ENCODE measurements at places on chromosomes 11 and 22.
A peak's percentile ranks its signal among the peaks of the same experiment; 100 is the strongest.

DNA sequence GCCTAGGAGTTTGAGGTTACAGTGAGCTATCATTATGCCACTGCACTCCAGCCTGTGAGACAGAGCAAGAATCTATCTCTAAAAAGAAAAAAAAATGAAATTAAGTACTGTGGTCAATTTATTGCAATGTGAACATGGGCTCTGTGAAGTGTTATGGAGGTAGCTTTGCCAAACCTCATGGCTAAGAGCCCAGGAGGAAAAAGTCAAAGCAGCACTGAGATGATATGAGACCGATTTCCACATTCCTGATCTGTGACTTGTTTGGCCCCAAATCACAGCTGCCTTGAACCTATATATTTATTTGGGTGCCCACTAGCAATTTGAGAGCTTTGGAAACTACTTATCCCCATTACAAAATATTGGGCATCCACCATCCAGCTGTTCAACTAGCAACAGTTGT, 29.8 kb upstream of the TMEM135 start:
- no peak for DNase-seq

DNA sequence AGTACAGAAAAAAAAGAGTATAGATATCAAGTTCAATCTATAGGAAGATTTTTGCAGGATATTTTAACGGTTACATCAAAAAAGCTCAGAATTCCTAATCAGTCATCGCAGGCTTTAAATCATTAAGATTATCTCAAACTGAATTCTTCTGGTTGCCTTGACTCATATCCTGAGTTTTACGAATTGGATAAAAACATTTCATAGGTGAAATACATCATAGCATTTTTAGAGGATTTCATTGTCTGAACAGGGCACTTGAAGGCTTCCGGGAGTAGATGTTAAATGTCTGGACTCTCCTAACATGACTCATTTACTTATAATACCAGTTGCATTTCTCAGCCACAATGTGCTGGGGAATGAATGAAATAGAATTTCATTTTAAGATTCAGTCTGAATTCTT, 2216.6 kb upstream of the RAG2 start:
- DNase-seq = no peak

GRCh38 chr11:91825777-91826176, 398.8 kb upstream of the FAT3 start:
- DNase-seq = no peak

GRCh38 chr11:109552376-109552775, 130.4 kb downstream of the C11orf87 start:
- no peak for DNase-seq

DNA sequence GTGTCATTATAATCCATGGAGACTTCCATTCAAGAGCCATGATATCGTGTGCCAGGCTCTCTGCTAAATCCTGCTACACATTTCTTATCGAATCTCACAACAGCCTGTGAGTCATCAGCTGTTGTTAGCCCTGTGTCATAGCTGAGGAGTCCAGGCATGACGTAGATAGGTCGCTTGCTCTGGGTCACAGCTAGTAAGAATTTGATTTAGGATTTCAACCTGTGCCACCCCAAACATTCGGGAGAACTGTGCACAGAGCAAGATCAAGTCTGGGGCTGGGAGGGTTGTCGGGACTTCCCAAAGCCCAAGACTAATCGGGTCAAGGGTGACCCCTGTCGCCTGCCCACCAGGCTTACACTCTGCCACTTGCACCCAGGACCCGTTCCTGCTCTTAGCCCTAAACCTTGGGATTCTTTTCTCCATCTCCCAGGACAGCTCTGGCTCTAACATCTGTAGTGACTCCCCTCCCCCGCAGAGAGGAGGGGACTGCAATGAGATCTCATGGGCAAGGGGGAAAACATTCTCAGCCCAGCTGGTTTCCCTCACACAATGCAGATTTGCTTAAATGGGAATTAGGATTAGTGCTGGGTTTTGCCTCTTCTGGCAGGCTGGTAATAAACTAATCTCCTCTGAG, 34.3 kb downstream of the TSPAN18 start:
- no peak for DNase-seq

DNA sequence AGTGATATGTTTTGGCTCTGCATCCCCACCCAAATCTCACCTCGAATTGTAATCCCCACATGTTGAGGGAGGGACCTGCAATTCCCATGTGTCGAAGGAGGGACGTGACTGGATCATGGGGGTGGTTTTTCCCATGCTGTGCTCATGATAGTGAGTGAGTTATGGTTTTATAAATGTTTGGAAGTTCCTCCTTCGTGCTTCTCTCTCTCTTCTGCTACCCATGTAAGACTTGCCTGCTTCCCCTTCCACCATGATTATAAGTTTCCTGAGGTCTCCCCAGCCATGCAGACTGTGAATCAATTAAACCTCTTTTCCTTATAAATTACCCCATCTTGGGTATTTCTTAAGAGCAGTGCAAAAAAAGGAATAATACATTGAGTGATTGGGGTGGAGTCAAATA, 7.3 kb upstream of the CEP295 start:
- no peak for DNase-seq

DNA sequence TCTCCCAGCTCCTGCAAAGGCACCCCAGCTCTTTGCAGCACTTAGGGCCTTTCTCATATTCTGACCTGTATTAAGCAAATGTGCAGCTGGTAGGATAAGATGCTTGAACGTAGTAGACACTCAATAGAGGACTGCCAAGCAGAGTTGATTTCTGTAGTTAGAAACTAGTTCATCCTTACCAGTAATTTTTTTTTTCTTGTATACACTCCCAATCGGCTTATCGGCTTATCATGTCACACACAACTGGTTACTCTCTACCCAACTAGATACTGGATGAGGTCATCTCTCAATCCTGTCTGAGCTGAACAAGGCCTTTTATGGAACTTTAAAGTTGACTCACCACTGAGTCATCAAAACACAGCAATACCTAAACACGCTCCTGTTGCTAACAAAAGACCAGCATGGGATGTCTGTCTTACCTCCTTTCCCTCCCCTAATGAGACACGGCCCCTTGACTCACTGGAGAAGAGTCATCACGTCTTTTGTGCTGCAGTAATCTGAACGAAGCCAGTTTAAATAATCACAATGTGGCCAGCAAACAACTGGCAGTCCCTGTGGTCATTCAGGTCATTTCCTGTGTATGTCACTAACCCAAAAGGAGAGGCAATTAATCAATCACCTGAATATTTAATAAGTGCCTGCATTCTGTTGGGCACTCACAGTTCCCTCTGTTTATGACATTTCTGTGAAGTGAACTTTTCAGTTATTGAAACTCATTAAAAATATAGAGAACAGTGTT, 7.5 kb upstream of the WEE1 start:
- peak; percentile 85 for DNase-seq

- no peak for DNase-seq
These were observed 461 bp downstream of the TBC1D10A start for GRCh38 chr22:30326255-30326705.

DNA sequence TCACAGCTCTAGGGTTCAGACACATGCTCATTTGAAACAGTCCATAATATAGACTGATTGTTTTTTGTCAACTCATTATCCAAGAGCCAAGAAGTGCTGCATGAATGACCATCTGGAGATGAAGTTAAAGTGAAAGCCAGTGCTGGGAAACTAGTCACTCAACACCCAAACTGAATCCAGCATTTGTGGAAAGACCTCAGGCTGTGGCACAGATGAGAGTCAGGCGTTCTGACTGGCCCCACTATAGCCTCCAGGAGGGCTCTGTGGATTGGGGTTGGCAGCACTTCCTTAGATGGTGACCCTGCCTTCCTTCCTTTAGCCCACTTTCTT, 2.1 kb downstream of the FEZ1 start:
- DNase-seq = no peak

GRCh38 chr22:50139843-50140415, 30.6 kb upstream of the PANX2 start:
- DNase-seq = no peak

All from hematopoietic multipotent progenitor cell treated with erythropoietin and hydrocortisone succinate and interleukin-3 and kit ligand, for 17 days (in vitro differentiated cells).